ENCODE measurements at places on chromosomes 13 and 19.
A peak's percentile ranks its signal among the peaks of the same experiment; 100 is the strongest.

DNA sequence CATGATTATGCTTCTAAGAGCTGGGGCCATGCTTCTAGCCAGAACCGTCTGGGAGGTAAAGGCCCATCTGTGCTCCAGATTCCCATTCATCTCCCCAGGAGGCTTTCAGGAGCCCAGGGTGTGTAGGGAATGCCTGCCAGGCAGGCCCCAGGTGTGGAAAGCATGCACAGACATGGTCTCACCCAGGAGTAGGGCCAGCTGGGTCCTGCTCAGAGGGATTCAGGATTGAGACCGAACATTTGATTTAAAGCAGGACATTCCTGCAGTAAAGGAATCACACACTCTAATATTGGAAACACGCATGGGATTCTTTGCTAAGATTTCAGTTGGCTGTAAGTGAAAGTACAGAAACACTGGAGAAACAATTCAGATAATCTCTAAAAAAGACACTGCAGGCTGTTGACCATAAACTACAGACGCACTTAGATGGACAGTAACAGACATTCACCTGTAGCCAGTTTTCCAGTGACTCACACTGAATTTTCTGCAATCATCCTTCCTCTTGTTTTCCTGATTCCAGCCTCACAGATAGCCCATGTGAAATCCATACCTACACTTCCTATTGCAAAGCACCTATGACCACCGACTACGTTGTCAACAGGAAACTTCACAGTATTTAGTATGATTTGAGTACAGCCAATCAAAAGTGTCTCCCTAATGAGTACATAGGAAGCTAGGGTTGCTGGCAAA is 257.8 kb downstream of the TBC1D4 start:
- DNase-seq: no peak

DNA sequence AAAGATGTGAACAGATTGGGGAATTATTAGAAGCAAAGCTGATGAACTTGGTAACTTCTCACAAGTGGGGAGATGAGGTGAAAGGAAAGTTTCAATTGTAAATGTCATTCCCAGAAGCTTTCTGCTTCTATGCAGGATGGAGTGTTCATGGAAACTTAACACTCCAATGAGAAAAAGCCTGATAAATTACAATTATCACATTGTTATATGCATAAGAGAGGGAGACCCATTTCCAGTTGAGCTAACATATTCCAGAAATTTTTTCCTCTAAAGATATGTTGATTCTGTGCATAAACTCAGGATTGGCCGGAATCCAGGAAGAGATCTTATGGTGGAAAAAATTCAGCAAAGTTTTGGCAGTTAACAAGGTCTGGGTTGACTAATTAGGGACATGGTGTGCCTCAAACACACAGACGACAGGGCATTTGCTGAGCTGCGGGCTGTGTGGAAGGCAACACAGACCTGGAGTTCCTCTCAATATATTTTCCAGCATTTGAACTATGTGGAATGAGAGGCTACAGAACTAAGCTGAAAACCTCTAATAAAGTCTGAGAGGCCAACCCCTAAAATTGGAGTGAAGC is 64.9 kb upstream of the FGF14 start:
- no peak for DNase-seq

- no peak for DNase-seq
These were observed 1.3 kb upstream of the FAM216B start for GRCh38 chr13:42780044-42780443.

- DNase-seq: no peak
These were observed 261.3 kb downstream of the ATP8A2 start for GRCh38 chr13:25633093-25633492.

DNA sequence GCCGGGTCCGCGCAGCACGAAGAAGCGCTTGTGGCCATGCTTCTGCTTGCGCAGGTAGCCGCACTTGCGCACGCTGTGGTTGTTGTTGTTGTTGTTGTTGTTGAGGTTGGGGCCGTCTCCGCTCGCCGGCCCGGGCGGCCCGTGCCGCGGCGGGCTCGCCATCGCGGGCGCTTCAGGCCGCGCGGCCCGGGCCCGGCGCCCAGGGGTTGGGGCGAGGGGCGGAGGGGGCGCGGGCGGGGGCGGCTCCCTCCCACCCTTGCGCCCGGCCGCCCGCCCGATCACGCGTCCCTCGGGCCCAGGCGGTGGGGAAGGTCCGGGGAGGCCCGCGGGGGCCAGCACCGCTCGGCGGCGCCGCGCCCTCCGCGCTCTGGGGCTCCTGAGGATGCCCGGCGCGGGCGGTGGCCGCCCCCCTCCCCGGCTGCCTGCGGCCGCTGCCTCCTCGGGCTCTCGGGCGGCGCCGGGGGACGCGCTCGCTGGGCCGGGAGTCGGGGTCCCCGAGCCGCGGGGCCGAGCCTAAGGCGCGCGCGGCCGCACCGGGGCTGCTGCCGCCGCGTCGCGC is 412 bp downstream of the IRS2 start:
- peak; percentile 80 for DNase-seq

All from GM03348 (cell line).